ENCODE measurements at places on chromosomes 6 and 20.

DNA sequence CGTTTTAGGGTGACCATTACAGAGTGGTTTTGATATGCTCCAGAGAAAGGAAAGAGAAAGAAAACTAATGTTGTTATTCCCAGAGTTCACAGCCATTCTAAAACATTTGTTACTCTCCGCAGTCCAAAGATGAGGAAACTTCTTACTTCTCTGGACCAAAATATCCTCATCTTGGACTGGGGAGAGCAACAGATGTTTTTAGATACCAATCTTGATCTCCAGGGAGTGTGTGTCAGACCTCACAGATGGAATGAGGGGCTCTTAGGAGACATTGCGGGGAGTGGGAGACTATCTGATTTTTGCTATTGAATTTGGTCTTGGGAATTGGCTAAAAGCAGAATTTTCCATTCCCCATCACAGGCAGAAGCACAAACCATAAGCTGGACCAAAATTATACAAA is 110.8 kb downstream of the TNFAIP3 start:
- no peak for ATAC-seq

- no peak for ATAC-seq
Measured at GRCh38 chr6:3876866-3877265, 27.7 kb downstream of the FAM50B start.

- ATAC-seq = no peak
Measured at GRCh38 chr6:129966125-129966524, 52.3 kb upstream of the L3MBTL3 start.

- no peak for ATAC-seq
Measured at GRCh38 chr20:51886891-51887608, 84.7 kb upstream of the SALL4 start.

GRCh38 chr6:56668158-56668557 is 25.5 kb upstream of the DST start:
- no peak for ATAC-seq

DNA sequence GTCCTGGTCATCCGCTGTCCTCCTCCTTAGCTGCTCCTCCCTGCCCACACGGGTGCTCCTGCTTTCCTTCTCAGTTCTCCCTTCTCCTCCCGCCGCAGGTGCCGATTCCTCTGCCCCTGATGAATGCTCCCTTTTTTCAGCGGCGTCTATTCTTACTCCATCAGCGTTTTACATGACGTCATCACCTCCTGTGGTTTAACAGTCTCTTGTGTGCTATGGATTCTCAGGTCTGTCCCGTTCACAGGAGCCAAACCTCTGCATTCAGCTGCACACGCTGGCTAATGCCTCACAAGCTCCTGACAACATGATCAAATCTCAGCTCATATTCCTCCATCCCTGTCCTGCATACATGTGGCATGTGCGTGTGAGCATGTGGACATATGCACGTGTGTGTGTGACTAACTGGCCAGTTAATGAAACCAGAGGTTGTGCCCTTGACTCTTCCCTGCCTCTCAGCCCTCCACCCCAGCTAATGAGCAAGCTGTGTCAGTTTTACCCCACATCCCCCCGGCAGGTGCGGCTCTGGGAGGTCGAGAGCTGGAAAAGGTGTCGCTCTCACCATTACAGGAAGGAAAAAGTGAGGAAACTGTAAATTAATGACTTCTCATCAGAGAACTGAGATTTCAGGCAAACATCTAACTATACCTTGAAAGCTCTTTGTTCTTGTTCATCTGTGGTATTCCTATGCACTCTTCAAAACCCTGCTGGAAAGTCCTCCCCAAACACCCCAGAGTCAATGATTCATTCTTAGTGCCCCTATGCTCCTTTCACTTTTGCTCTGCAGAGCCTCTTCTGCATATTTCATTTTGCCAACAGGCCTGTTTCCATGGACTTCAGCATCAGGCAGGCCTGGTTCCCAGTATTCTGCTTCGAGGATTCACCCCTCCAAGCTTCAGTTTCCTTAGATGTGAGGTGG is 163.1 kb downstream of the TTLL2 start:
- ATAC-seq = no peak

DNA sequence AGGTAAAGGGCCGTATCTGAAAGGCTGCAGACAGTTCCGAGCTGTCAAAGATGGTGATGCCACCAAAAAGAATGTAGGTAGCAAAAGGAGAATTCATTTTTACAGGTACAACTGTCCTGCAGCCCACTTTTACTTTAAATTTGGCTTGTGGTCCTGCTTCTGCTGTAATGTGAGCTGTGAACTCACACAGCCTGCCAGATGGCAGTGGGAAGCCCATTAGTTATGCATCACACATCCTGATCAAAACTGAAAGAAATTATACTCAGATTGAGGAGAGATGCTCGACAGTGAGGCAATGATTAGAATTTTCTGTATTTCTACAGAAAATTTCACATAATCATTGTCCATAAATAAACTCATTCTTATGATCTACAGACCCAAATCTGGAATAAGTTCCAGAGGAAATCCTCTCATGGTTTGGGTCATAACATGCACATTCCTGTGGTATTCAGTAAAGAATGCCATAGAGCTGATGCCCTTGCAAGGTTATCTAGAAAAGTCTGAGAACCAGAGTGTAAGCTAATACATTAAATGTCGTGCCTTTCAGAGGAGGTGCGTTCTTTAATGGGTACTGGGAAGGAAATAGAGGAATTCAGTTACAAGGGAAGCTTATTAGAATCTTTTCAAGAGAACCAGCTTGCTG is 23.9 kb upstream of the E2F3 start:
- ATAC-seq = peak; percentile 51

GRCh38 chr6:90025523-90026061 is 131.3 kb downstream of the GJA10 start:
- peak; percentile 99 for ATAC-seq

- no peak for ATAC-seq
Measured at GRCh38 chr6:51477711-51478311, 609.6 kb downstream of the PKHD1 start.

DNA sequence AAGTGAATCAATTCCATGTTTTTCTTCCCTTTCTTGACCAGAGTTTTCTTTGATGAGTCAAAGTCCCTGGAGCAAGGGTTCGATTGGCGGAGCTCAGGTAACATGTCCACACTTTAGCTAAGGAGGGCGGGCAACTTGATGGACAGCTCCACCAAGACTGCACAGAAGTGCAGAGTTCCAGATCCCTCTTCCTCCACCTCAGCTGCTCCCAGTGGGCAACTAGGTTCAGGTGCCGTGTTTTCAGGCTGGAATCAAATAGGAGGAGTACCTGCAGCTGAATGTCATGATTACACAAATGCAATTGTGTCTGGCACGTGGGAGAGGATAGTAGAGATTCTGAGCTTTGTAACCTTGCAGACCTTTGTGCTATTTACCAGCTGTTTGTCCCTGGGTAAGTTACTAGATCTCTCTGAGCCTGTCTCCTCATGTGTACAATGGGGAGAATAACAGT is 1.9 kb upstream of the ELMO2 start:
- ATAC-seq = no peak

- ATAC-seq = no peak
Measured at GRCh38 chr20:25539742-25540672, 45.3 kb downstream of the NINL start.

- no peak for ATAC-seq
Measured at GRCh38 chr6:153231048-153231646, 100.1 kb upstream of the RGS17 start.

All from activated CD4-positive, CD25-positive, alpha-beta regulatory T cell treated with anti-CD3 and anti-CD28 coated beads, Interleukin-2, amount 50 U/mL, for 24 hours (primary cell).